Activated CD4-positive, CD25-positive, alpha-beta regulatory T cell treated with anti-CD3 and anti-CD28 coated beads, Interleukin-2, amount 50 U/mL, for 24 hours (primary cell): ENCODE measurements at places on chromosomes 11 and 22.

DNA sequence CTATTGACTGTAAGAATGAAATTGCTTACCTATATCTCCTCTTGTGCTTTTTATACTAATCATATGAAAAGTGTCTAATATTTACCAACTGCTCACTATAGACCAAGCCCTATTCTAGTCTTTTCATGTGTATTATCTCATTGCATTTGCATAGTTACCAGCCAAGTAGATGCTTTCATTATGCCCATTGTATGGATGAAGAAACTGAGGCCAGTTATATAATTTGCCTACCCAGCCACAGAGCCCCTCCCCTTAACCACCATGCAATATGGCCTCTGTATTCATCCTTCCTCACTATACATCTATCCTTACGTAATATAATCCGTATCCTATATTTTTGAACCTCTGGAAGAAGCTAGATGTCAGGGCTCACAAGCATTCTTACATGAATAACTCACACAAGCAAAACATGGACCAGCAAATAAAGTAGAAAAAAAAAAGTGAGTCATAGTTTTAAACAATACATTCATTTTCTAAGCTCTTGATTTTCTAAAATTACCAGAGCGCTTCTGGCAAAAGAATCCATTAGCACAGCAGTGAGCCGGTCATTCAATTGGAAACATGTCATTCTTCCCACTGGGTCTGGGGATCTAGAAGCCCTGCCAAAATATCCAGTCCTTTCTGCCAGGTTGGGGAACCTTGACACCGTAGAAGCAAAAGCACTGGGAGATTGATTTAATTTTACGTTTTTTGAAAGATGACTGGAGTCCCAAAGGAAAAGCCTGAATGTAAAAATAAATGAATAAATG, 80.0 kb downstream of the C11orf91 start:
- no peak for ATAC-seq

DNA sequence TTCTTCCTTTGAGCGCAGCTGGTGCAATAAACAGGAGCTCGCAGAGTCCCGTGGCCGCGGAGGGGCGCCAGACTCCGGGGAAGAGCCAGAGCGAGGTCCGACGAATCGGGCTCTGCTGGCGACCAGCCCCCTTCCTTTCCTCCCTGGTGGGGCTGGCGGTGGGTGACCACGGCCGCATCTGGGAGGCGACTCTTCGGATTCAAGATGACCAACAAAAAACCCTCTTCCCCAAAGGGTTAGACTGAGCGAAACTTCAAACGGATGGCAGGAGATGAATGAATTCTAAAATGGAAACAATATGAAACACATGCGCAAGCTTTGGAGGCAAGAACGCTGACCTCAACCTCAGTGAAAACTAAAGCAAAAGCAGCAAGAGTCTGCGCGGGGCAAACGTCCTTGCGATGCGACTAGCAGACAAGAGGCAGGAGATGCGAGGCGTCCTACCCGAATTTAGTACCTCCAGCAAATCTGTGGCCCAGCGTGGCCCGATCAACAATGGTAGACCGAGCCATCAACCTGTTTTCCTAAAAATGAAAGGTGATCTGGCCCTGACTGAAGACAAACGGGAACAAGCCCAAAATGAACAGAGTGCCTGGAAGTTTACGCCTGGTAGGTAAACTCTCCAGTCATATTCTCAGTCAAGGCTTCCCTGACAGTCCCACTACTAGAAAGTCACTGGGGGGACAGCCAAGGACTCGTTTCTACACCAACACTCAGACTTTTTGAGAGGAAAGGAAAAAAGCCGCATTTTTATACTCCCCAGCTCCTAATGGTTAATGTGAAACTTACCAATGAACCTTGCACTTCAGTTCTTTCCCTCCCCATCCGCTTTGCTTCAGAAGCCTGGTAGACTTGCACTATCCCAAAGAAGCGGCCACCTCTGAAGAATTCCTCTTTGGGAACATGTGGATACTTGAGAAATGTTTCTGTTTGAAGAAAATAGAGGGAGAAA, 11.6 kb downstream of the MMP3 start:
- no peak for ATAC-seq

DNA sequence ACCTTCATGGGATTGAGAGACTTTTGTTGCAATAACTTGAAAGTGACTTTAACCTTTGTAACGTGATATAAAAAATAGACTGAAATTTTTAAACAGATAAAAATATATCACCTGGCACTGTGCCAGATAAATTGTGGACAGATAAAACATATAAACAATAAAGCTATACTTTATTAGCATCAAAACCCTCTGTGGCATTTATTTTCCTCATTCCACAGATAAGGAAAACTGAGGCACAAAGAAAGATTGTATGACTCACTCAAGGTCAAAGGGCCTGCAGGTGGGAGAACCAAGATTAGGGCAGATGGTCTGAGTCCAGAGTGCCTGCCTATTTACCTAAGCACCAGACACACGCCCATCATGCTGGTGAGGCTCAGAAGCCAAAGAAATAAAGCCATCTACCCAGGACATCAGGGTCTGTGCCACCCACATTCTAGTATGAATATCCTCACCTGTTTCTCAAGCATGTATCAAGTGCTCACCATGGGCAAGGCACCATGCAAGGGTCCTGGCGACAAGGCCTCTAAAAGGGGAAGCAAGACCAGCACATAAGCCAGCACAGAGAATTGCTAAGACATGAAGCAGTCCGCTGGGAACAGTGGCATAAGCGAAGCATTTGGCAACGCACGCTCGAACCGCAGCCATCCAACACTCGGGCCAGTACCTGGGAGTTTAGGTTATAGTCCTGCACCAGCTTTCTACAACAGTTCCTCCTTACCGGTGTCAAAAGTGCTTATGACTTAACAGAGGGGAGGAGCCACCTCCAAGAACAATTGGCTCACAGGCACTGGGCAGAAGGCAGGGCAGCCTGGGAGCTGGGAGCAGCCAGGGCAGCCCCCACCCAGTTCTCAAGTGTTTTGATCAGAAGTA, 17.6 kb downstream of the MYH9 start:
- ATAC-seq, result peak; percentile 19

- no peak for ATAC-seq
These were observed 2.8 kb upstream of the DIXDC1 start for GRCh38 chr11:111934306-111934705.

DNA sequence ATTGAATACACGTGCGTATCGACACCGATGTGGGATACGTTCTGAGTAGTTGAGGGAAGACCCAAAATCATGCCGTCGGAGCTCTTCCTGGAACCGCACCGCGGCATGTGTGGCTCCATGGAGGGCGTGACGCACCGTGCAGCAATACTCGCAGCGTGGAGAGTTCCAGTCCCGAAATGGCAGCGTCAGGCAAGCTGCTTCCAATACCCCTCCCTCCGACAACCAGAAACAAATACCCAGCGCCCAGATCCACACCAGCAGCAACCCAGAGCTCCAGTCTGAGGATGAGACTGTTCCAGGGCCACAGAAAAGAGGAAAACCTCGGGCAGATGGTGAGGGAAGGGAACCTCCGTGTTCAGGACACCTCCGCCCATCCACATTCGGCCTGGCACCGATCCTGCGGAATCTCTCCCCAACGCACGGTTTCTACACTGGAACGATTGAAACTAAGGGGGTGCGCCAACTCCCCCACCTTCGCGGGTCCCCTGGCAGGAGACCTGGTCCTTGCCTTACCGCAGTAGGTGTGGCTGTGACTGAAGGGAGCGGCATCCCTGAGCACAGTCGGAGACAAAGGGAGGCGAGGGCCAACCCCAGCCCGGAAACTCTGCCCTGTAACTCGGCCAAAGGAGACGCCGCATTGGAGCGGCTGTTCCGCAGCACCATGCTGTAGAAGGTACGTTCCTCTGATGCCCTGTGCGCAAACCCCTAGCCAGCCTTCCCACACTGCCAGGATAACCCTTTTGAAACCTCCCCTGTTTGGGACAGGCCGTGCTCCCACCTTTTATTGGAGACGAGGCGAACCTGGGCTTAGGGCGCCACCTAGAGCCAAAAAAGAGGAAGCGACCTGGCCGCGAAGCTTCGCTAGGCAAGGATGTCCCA, 28.2 kb downstream of the DBX1 start:
- peak; percentile 14 for ATAC-seq

GRCh38 chr11:70001246-70001645, 76.9 kb upstream of the ANO1 start:
- no peak for ATAC-seq

GRCh38 chr11:100640646-100641045, 46.4 kb upstream of the ARHGAP42 start:
- no peak for ATAC-seq

- peak; percentile 88 for ATAC-seq
These were observed 58.2 kb upstream of the GNAZ start for GRCh38 chr22:23012081-23012622.

- ATAC-seq, result no peak
These were observed 458.5 kb downstream of the BRD1 start for GRCh38 chr22:49368976-49369725.

DNA sequence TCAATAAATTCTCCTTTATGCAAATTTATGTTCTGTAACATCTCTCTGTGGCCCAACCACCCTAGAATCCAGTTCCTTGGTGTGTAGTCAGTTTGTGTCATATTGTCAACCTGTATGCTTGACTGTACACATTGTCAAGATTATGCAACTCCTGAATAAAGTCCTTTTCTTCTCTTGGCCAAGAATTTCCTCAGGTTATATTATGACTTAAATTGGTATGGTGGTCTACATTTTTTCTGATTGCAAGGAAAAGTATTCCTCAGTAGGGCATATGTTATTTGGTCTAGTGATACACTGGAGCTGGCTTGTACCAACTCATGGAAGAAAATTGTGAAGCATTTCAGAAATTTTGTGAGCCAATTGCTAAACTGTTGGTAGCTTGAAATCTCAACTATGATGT, 482.8 kb upstream of the CHORDC1 start:
- ATAC-seq, result no peak

GRCh38 chr22:32219026-32219425, 14.2 kb upstream of the RFPL2 start:
- ATAC-seq, result no peak

- ATAC-seq, result no peak
These were observed 23.6 kb downstream of the TXN2 start for GRCh38 chr22:36457688-36458450.

GRCh38 chr22:17922925-17923903, 101.1 kb downstream of the MICAL3 start:
- ATAC-seq, result no peak

DNA sequence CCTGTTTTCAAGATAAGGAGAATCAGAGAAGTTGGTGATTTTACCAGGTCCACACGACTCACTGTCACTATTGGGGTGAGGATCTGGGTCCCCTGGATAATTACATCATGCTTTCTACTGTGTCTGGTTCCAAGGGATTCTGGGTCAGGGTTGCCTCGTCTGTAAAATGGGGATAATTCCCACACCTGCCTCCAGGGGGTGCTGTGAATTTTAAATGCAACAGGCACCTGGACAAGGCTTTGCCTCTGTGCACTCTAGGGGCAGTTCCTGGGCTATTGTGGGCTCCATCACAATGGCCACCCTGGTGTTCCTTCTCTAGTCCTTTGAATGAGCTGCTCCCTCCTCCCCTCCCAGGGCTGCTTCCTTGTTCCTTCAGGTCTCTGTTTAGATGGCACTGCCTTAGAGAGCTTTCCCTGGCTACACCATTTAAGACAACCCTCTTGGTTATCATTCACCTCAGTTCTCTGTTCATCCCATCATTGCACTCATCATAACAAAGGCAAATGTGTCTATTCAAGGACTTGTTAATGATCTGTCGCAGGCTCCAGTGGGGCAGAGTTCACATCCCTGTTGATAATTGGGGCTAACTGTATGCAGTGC, 178.6 kb downstream of the MIAT start:
- ATAC-seq, result no peak

DNA sequence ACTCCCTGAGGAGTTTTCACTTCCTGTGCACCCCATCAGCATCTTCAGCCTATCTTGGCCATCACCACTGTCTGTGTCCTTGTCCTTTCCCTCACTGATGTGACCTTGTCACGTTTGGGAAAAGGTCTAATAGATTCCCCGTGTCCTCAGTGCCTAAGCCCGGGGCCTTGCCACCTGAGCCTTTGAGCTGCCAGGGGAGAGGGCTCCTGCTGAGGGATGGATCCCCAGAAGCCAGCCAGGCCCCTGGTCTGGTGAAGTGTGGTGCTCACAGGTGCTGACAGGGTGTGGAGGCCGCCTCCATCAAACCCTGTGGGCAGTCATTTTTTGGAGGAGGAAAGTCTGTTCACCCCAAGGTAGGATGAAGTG, 47.2 kb downstream of the GAB4 start:
- ATAC-seq, result no peak

DNA sequence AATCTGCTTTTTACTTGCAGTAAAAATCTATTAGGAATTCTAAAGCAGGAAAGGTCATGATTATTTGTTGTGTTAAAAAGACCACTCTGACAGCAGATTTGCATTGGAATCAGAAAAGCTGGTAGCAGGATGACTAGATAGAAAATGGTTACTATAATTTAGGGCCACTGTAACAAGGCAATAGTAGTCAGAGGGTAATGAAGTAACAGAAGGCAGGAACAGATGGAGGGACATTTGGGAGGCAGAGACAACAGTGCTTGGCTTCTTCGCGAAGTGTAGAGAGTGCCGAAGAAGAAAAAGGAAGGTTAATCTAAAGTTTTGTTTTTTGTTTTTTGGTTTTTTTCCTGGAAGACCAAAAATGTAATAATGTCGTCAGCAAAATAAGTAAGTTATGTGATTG, 129.8 kb upstream of the SLC5A12 start:
- no peak for ATAC-seq

DNA sequence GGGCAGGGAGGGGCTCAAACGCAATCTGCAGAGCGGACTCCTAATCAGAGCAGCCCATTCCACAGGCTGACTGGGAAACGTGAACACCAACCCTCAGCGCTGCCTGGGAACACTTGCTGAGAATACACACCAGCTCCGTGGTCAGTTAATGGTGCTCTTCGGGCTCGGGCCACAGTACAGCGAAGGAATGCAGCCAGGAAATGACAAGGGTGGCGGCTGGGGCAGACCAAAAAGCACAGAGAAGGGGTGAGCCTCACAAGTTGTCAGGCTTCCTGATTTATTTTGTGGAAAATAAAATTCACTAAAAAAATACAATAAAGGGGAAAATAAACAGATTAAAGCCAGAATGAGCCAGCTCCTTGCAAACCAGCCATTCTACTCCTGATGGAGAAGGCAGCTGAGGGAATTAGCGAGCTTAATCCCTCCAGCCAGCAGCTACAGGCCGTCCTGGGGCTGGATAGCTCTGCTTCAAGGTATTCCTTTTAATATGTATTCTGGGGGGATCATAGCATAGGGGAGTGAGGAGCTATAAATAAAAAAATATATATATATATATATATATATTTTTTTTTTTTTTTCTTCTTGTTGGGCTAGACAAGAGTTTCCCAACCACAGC, 165.5 kb upstream of the NTM start:
- no peak for ATAC-seq

GRCh38 chr11:64894070-64894811, 15.8 kb upstream of the EHD1 start:
- peak; percentile 99 for ATAC-seq

- ATAC-seq, result no peak
These were observed 121.1 kb downstream of the PHF21B start for GRCh38 chr22:44888491-44889254.

- no peak for ATAC-seq
These were observed 65.9 kb downstream of the PRR5L start for GRCh38 chr11:36361901-36362391.
